ENCODE measurements at places on chromosomes 7 and 10.

DNA sequence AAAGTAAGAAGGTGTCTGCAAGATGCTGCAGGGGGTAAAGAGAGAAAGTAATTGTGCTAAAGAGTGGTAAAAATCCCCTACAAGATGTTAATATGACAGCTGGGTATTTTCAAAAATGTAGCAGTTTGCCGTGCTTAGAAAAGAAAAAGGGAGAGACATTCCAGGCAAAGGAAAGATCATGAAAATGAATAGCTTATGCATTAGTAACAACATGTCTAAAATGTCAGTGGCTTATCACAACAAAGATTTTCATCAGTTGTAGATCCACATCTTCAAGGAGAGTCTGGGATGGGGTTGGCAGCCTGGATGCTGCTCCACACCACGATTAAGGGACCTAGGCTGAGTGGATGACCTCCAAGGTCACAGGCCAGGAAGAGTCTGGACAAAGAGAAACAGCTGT lies 920.9 kb downstream of the GRID1 start:
- no peak for DNase-seq

DNA sequence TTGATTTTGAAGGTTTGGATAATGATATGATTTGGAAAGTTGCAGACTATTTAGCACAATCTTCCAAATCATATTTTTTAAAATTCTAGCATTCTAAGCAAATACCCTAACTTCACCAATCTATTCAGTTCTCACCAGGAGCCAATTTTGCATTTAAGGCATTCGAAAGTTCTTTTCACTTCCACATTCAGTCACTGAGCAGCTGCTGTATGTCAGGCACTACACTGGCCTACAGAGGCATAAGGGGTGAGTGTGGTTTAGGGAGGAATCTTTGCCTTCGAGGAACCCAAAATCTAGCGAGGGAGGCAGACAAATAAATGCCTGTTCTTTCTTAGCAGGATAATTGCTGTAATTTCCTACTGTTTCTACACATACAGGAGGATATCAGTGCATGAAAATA lies 10.7 kb upstream of the UCN3 start:
- DNase-seq, result no peak

DNA sequence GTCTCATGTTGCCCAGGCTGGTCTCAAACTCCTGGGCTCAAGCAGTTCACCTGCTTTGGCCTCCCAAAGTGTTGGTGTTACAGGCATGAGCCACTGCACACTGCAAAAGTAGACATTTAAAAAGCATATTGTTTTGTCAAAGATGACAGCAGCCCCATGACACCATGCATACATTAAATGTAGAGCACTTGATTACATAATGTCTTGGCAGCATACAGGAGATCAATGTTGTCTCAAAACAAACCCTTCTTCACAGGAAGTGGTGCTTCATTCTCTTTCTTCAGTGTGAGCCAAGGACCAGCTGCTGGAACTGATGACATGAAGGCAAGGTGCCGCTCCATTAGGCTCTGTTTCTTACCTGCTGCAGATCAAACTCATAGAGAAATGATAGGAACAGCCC lies 218.4 kb downstream of the KLF6 start:
- no peak for DNase-seq

DNA sequence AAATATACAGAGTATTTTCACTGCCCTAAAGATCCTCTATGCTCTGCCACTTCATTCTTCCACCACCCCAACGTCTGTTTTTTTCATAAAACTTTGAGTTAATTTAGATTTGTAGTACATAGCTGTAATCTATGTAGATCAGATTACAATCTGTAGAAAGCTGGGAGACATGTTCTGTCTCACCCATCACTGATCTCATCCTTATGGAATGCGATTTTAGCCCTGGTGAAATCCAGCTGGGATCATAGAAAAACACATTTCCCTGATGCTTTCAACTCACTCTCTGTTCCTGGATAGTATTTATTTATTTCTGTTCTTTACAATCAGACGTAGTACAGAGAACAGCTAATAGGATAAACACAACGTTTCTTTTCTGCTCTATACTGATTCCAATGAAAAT lies 521.0 kb downstream of the KIF20B start:
- DNase-seq, result no peak

- DNase-seq, result peak; percentile 78
Measured at GRCh38 chr7:130896898-130897514, 163.0 kb upstream of the KLF14 start.

DNA sequence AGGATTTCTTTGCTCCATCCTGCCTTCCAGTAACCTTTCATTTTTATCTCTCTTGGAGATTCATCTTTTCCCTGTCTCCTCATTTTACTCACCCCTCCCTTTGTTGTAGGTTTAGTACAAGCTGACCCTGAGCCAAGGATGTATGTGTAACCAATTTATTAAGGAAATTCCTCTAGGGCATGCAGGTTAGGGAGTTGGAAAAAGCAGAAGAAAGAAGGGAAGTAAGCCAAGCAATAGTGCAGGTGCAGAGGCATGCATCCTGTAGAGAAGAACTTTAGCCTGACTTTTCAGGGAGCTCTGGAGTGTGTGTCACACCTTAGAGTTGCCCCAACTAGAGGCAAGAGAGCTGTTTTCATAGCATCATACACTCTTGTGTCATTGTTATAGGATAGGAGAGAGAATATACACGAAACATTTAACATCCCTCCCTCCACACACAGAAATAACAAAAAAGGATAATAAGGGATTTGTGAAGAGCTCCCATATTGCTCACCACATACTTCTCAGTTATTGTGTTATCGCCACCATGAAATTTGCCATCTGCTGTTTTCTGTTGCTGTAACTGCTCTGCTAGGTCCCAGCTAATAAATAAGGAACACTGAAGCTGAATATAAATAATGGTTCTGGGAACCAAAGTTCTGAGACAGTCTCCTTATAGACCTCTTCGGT lies 21.8 kb upstream of the SEMA3C start:
- no peak for DNase-seq

- DNase-seq, result no peak
Measured at GRCh38 chr7:153698046-153698445, 354.2 kb upstream of the DPP6 start.

All from activated naive CD4-positive, alpha-beta T cell treated with Interleukin-2 at 50 U/mL for 16 hours (primary cell).